Motor neuron (in vitro differentiated cells): ENCODE measurements at places on chromosomes 6 and 20.

GRCh38 chr6:125201961-125202729 lies 48.6 kb downstream of the TPD52L1 start:
- ATAC-seq: no peak

- ATAC-seq: peak; percentile 85
These were observed 534 bp downstream of the KIAA1755 start for GRCh38 chr20:38260025-38260377.

DNA sequence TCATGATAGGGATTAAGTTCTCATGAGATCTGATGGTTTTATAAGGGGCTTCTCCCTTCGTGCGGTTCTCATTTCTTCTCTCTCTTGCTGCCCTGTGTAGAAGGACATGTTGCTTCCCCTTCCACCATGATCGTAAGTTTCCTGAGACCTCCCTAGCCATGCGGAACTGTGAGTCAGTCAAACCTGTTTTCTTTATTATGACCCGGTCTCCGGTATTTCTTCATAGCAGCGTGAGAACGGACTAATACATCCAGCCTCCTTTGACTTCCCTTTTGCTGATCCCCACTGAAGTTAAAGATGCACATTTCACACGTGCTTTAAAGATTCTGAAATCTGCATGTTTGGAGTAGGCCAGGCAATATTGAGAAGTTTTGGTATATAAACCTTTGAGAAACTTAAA lies 543.1 kb downstream of the PRKN start:
- no peak for ATAC-seq

GRCh38 chr6:111260570-111261298 lies 173.4 kb downstream of the SLC16A10 start:
- no peak for ATAC-seq

DNA sequence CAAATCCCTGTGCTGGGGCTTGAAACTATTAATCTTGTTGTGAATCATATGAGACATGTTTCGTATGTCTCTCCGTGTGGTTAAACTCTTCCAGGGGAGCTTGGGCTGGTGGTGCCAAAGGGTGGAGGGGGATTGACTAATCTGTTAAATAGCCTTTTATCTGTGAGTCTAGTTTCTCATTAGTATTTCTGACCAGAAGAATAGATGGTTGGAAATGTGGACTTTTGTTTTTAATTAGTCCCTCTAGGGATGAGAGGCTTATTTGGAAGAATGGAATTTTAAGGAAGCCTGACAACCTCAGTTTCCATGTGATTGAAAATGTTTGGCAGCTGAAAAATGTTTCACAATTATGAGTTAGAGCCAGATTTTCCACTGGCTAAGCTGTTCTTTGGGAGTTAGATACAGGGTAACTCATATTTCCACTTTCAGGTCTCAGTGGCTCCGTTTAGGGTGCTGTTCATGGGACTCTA lies 117.3 kb downstream of the BCKDHB start:
- ATAC-seq: no peak
